ENCODE measurements at places on chromosomes 13 and 19. TPM values are rescaled to one million over a fixed set of nuclear protein-coding genes. Genes with fewer than 3 reads are reported as not detected.

GRCh38 chr19:6767081-6767356 lies 216 bp downstream of the SH2D3A start:
- peaks cover 6% of the 10 kb centered on the region for H3K4me1 ChIP-seq
- no peak overlapping the region for H3K27ac ChIP-seq
- H3K36me3 ChIP-seq = no peaks in the 10 kb centered on the region
- no peaks in the 10 kb centered on the region for H3K27me3 ChIP-seq
- no peak for DNase-seq

- H3K4me3 ChIP-seq = no peak overlapping the region
- no peak for DNase-seq
- H3K27ac ChIP-seq = no peak overlapping the region
- H3K27me3 ChIP-seq = no peaks in the 10 kb centered on the region
- H3K4me1 ChIP-seq = no peaks in the 10 kb centered on the region
- H3K36me3 ChIP-seq = no peaks in the 10 kb centered on the region
Observed at GRCh38 chr19:15636026-15636425, 4.7 kb upstream of the CYP4F3 start.

GRCh38 chr19:41076286-41076685 lies 12.0 kb upstream of the CYP2A13 start:
- H3K27ac ChIP-seq = no peak overlapping the region
- H3K27me3 ChIP-seq = no peaks in the 10 kb centered on the region
- no peaks in the 10 kb centered on the region for H3K4me1 ChIP-seq
- no peaks in the 10 kb centered on the region for H3K36me3 ChIP-seq
- DNase-seq = no peak

The KASH5 gene
- total RNA-seq = 0.19 TPM

The FREM2 gene
- total RNA-seq = 22.2 TPM

DNA sequence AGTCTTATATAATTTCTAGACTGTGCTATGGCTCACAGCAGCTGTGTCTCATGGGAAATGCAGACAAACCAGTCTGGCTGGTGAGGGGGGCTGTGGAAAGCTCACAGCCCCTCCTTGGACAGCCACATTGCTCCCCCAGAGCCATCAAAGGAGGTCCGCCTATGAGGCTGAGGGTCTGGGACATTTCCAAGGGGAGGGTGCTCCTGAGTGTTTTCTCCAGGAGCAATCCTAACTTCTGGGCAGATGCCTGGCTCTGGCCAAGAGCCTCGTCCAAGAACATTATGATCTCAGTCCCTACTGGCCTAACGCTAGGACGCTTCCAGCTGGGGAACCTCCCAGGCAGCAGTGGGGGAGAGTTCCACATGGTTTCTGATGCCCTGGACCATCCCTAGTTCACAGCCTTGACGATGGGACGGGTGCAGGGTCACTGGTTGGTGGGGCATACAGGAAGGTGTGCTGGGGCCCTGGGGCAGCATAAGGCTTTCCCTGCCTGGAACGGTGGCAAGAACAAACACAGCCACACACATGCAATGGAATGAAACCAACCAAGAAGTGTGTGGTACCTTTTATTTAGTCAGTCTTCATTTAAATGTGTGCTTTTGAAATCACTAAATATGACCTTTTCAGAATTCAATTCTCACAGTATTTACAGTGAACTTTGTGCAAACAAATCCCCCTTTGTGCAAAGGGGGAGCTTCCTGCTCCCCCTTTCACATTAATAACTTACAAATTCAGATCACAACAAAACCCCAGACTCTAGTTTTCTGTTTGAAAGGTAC lies 60.6 kb downstream of the CDADC1 start:
- H3K27ac ChIP-seq = no peak overlapping the region
- no peaks in the 10 kb centered on the region for H3K36me3 ChIP-seq
- H3K4me3 ChIP-seq = no peak overlapping the region
- H3K27me3 ChIP-seq = no peaks in the 10 kb centered on the region

The AP2S1 gene
- total RNA-seq = 205 TPM

The MADCAM1 gene
- total RNA-seq = 3.0 TPM

- H3K27me3 ChIP-seq = no peaks in the 10 kb centered on the region
- H3K4me3 ChIP-seq = no peak overlapping the region
Observed at GRCh38 chr13:58202099-58202498, 570.6 kb downstream of the PCDH17 start.

DNA sequence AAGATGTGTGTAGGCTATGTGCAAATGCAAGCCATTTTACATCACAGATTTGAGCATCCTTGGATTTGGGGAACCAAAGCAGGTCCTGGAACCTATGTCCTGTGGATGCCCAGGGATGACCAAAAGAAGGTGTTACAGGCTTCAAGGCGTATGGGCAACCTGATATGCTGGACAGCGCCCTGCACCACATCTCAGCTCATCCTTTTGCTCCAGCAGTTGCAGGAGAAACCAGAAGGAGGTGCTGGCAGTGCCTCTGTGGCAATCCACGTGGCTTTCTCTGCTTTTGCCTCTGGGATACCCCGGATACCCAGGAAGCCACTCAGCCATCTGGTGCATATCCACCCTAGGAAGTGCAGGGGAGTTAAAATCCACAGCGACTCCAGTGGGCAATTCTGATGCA lies 110.3 kb upstream of the VSTM2B start:
- DNase-seq = peak; percentile 54
- H3K4me1 ChIP-seq = no peaks in the 10 kb centered on the region
- H3K27me3 ChIP-seq = no peaks in the 10 kb centered on the region
- no peak overlapping the region for H3K4me3 ChIP-seq

The KLF2 gene
- total RNA-seq = 0.19 TPM

The LHB gene
- not detected for total RNA-seq

The ZNF382 gene
- total RNA-seq = 4.2 TPM

GRCh38 chr19:37227996-37228395 lies 10.0 kb downstream of the ZNF383 start:
- DNase-seq = peak; percentile 78
- H3K4me1 ChIP-seq = no peaks in the 10 kb centered on the region
- H3K4me3 ChIP-seq = no peak overlapping the region
- no peaks in the 10 kb centered on the region for H3K27me3 ChIP-seq
- no peak overlapping the region for H3K27ac ChIP-seq
- H3K36me3 ChIP-seq = no peaks in the 10 kb centered on the region

The RFPL4A gene
- total RNA-seq = not detected

The SLC6A16 gene
- 1.7 TPM for total RNA-seq

DNA sequence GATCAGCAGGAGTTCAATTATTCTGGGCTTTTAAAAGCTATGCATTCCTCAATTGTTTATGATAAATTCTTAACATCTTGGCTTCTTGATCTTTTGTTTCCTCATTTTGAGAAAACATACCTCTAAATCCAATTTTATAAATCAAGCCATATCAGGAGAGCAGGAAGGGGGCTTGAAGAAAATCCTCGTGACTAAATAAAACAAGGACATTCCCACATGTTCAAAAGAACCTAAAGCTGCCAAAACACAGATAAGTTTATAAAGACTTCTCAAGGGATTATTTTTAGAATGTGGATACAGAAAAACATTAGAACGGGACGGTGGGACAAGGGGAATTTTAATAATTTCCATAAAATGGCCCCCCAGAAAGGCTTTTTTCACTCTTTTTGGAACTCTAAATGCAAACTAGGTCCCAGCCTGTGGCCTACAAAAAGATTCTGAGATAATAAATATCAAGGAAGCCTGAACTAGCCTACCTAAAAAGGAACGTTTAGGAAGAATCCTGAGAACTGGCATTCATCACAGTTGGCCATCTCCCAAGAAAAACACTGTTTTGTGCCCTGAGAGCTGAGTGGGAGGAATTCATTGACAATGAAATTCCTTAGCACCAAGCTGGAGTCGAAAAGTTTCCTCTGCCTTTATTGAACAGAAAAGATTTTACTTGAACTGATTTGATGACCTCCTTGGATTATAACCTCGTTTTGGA lies 30.1 kb downstream of the ZAR1L start:
- H3K4me1 ChIP-seq = no peaks in the 10 kb centered on the region
- H3K36me3 ChIP-seq = no peaks in the 10 kb centered on the region
- no peak for DNase-seq
- no peaks in the 10 kb centered on the region for H3K27me3 ChIP-seq

DNA sequence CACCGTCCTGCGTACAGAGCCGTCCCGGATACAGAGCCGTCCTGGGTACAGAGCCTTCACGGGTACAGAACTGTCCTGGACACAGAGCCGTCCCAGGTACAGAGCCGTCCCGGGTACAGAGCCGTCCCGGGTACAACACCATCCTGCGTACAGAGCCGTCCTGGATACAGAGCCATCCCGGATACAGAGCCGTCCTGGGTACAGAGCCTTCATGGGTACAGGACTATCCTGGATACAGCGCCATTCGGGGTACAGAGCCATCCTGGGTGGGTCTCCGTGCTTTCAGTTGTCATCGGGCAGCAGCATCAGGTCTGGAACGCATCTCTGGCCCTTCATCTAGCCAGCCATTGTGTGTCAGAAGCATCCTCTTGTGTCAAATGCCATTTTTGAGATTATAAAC lies 222.3 kb upstream of the SOX1 start:
- no peak for DNase-seq
- H3K4me3 ChIP-seq = no peak overlapping the region
- peaks cover 13% of the 10 kb centered on the region for H3K4me1 ChIP-seq
- no peaks in the 10 kb centered on the region for H3K27me3 ChIP-seq
- H3K36me3 ChIP-seq = no peaks in the 10 kb centered on the region

The MIA gene
- not detected for total RNA-seq

GRCh38 chr13:31997641-31998040 lies 33.9 kb upstream of the FRY start:
- no peak overlapping the region for H3K4me3 ChIP-seq
- H3K27me3 ChIP-seq = no peaks in the 10 kb centered on the region
- no peaks in the 10 kb centered on the region for H3K36me3 ChIP-seq
- DNase-seq = no peak
- H3K27ac ChIP-seq = no peak overlapping the region
- no peaks in the 10 kb centered on the region for H3K4me1 ChIP-seq

GRCh38 chr13:103839460-103839859 lies 773.2 kb upstream of the SLC10A2 start:
- no peak overlapping the region for H3K27ac ChIP-seq
- no peaks in the 10 kb centered on the region for H3K27me3 ChIP-seq
- no peak overlapping the region for H3K4me3 ChIP-seq

The KCNRG gene
- total RNA-seq = 0.65 TPM

DNA sequence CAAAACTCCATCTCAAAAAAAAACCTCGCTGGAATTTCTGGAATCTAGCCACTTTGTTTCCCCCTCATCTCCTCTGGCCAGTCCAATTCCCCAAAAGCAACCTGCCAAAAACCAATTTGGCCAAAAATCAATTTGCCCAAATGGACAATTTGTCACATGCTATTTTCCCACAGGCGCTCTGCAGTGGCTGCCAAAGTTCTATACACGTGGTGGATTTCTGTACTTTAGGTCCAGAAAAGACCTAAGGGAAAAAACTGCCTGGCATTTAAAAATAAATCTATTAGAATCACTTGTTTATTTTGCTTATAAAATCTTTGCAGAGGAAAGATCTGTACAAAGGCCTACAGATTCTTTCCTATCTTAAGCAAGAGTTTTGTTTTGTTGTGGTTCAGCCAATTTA lies 79.4 kb downstream of the MAP4K1 start:
- no peaks in the 10 kb centered on the region for H3K4me1 ChIP-seq
- H3K27ac ChIP-seq = no peak overlapping the region
- no peaks in the 10 kb centered on the region for H3K27me3 ChIP-seq
- no peak for DNase-seq
- no peak overlapping the region for H3K4me3 ChIP-seq
- H3K36me3 ChIP-seq = peaks cover 8% of the 10 kb centered on the region

- no peaks in the 10 kb centered on the region for H3K27me3 ChIP-seq
- no peaks in the 10 kb centered on the region for H3K36me3 ChIP-seq
- H3K4me1 ChIP-seq = no peaks in the 10 kb centered on the region
- H3K4me3 ChIP-seq = no peak overlapping the region
- DNase-seq = no peak
- no peak overlapping the region for H3K27ac ChIP-seq
Observed at GRCh38 chr13:113654175-113654560, 3.8 kb downstream of the ATP4B start.

GRCh38 chr19:49389406-49389805 lies 1.4 kb downstream of the KASH5 start:
- H3K4me1 ChIP-seq = 0 out of 2 replicates have a peak, but pooled peaks cover 2% of the 10 kb centered on the region
- H3K27me3 ChIP-seq = no peaks in the 10 kb centered on the region
- no peak overlapping the region for H3K4me3 ChIP-seq
- no peak for DNase-seq
- no peak overlapping the region for H3K27ac ChIP-seq

DNA sequence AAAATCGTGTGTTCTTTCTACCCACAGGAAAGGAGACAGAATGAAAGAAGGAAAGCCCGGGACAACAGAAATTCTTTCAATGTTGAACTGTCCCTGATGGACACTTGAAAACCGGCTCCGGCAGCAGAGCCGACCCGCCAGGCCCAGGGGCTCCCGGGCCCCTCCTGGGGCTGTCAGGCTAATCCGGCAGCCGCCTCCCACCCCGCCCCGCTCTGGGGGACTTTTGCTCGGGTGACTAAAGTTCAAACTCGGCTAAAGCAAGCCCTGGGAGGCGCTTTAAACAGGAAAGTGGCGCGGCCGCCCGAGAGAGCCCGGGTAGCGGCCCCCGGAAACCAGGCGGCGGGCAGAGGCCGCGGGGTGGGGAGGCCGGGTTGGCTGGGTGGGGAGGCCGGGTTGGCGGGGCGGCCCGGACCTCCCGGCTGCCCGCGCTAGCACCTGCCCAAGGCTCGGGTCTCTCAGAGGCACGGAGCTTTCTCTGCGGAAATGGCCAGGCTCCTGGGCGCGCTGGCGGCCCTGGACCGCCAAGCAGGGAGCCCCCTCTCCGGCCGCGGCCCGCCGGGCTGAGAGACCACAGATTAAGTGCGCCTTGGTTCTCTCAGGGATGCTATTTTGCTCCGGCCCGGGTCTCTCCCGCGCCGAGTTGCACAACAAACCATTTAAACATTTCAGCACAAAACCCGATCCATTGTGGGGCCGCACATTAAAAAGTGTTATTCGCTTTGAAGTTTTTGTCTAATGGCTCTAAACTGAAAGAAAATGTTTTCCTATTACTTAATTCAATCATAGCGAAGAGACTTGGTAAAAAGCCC lies 2.6 kb upstream of the GSX1 start:
- peaks cover 25% of the 10 kb centered on the region for H3K4me1 ChIP-seq
- peaks cover 75% of the 10 kb centered on the region for H3K27me3 ChIP-seq
- no peak for DNase-seq
- H3K4me3 ChIP-seq = no peak overlapping the region
- H3K36me3 ChIP-seq = peaks cover 4% of the 10 kb centered on the region

DNA sequence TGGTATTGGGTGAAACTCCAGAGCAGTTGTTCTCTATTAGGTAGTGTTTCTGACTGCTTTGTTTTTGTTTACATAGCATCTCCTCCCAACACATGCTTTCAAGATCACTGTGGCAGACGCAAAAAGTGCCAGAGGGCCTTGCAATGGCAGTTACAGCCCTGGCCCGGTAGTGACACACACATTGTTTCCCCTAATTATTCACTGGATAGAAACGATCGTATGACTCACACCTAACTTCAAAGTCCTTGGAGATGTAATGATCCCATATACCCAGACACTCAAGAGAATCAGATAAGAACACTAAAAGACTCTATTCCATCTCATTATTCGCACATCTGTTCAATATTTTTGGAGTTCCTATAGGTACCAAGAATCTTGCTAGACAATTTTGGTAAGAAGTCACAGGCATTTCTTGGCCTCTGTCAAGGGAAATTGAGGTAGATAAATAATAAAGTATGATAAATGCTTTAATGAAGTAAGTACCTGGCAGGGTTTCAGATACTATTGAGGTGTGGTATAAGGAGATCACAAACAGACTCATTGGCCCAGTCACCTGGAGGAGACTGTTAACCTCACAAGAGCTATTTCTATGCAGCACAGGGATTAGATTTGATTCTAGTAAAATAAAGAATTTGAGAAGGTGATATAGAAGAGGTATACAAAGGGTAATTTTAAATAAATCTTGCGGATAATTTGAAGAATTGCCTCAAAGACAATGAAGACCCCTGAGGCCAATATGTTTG lies 485.3 kb downstream of the SLITRK6 start:
- no peak for DNase-seq
- no peak overlapping the region for H3K27ac ChIP-seq
- H3K4me3 ChIP-seq = no peak overlapping the region
- H3K36me3 ChIP-seq = no peaks in the 10 kb centered on the region
- no peaks in the 10 kb centered on the region for H3K27me3 ChIP-seq
